ENCODE measurements at places on chromosomes 3 and 15.

DNA sequence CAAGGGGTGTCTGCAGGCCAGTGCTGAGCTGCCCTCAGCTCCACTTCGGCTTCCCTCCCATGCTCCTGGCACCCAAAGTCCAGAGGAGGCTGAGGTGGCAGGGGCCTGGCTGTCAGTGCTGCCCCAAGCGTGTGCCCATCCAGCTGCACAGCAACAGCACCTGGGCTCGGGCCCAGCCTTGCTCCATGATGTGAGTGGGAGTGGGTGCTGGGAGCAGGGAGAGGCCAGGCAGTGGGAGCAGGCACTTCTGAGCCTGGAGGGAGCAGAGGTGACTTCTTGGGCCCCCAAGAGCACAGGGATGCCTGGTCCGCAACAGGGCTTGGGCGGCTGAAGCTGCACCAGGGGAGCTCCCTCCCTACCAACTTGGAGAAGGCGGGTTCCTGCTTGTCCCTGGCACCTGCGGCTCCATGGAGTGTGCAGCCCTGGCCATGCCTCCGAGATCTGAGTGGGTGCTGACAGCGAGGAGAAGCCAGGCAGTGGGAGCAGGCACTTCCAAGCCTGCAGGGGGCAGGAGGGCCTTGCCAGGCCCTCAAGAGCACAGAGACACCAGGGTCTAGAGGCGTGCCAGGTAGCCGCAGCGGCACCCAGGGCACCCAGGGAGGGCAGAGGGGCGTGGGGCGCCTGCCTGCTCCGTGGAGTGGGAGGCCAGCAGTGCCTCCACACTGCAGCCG lies 366.7 kb upstream of the SGO1 start:
- no peak for DNase-seq

DNA sequence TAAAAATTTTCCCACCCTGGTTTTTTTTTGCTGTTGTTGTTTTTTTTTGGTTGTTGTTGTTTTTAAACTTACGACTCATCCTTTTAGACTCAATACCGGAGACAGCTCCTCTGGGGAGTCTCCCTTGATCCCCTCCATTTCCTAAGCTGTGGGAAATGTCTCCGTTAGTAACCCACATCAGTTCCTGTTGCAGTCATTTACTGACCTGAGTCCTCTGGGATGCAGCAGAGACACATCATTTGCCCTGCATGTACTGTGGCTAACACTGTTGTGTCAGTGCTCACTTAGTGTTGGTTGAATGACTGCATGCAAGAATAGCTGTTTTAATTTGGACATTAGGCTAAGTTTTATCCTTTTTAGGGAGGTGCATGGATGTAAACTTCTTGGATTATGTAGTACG lies 83.8 kb downstream of the MBNL1 start:
- no peak for DNase-seq

GRCh38 chr3:188573956-188574355 lies 420.0 kb downstream of the LPP start:
- no peak for DNase-seq

DNA sequence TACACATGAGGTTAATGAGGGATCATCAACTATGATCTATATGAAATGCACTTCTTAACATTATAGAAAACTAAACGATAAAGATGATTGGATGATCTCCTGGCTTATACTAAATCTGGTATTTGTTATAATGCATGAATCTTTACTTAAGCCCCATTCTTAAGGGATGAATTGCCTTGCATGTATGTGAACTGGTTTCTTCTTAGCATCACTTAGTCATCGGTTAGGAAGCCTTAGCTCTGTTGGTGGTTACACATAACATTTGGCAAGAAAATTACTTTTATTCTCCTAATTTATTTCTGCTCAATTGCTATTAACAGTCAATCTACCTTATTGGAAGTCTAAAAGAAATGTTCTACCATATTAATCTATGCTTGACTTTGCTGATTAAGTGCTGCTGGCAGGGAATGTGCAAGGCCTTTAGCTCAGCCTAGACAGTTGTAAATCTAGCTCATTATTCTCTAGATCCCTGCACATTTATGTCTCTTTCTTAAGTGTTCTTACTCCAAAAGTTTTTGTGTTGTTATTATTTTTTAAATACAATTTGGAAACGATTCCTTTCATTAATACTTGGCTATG lies 356.0 kb downstream of the ZPLD1 start:
- DNase-seq: no peak

DNA sequence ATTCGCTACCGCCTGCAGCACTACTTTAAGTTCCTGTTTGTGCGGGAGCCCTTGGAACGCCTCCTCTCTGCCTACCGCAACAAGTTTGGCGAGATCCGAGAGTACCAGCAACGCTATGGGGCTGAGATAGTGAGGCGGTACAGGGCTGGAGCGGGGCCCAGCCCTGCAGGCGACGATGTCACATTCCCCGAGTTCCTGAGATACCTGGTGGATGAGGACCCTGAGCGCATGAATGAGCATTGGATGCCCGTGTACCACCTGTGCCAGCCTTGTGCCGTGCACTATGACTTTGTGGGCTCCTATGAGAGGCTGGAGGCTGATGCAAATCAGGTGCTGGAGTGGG lies 995 bp downstream of the CHST14 start:
- DNase-seq: no peak

DNA sequence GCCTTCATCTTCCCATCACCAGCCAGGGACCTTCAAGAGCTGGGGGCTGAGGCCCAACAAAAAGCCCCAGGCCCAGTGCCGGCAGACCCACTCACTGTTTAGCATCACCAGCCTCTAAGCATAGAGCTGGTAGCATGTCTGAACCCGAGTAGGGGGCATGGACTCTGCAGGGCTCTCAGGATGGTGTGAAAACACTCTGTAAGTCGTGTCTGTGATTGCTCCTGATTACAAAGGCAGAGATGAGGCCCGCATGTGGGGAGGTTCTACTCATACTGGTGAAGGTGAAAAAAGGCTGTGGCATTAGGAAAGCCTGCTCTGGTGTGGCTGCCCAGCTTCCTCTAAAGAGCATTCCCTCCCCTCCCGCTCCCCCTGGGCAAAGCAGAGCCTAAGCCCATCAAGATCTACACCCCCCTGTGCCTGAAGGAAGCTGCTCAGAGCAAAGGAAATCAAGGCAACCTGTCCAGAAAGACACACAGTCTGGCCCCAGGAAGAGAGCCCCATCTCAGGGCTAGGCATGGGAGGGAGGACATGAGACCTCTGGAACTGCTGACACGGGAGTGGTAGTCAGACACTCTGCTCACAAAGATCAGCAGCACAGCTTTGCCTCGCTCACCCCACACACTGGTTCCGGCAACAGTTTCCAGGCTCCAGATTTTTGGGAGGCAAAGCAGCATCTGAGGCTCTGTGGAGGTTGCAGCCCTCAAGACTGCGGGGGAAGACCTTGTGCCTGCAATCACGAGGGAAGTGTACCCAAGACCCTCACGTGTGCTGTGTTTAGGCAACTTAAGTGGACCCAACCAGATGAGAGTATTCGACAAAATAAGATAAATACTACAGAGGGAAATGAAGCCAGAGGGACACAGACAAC lies 36.7 kb downstream of the CCDC12 start:
- no peak for DNase-seq

- no peak for DNase-seq
Observed at GRCh38 chr15:95911570-95912279, 418.8 kb upstream of the NR2F2 start.

DNA sequence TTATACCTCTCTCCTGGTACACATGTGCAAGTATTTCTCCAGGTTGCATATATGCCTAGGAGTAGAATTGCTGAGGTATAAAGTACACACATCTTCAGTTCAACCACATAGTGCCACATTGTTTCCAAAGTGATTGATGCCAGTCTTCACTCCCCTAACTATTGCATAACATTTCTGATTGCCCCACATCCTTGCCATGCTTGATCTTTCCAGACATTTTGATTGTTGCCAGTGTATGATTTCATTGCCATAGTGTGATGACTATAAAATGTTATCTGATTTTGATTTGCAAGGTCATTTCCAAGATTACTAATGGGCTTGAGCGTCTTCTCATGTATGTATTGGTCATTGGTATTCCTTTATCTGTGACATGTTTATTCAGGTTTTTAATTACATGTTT lies 61.1 kb upstream of the MLF1 start:
- no peak for DNase-seq

DNA sequence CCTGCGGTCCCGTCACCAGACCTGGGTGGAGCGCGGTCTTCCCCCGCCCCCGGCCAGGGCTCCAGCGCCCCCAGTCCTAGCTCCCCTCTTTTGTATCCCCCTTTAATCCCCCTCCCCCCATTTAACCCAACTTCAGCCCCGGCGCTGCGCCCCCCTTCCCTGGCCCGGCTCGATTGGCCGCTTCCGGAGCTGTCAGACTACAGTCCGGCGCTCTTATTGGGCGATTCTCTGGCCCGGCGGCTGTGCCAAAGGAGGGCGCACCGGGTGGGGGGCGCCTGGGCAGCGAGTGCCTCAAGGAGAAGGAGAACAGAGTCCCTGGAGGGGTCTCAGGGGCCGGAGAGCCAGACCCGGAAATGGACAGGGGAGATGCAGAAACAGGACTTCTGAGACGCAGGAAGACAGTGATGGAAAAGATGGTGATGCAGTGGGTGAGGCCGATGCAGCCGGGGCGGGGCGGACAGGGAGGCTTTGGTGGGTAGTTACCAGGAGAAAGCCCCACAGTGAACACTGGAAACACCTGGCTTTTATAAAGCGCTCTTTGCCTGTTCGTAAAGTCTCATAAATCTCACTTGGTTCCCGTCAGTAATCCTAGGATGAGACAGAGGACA lies 1.2 kb upstream of the ADCY5 start:
- no peak for DNase-seq

GRCh38 chr3:153426803-153427202 lies 264.8 kb downstream of the RAP2B start:
- DNase-seq: peak; percentile 8

DNA sequence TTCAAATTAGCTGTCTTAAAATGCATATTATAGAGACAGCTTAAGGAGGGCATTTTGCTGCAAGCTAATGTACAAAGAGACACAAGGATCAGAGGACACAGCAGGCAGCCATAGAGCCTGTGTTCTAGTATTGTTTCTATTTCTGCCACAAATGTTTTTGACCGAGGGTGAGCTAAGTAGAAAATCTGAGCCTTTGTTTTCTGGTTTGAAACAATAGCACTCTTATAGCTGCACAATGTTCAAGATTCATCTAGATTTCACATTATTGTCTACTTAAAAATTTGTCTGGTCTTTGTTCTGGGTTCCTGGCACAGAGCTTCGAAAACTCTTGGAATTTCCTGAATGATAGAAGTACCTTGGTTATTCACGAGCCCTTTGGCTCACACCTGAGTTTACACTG lies 40.0 kb upstream of the TUSC7 start:
- DNase-seq: no peak

- DNase-seq: no peak
Observed at GRCh38 chr3:197424674-197425484, 126.5 kb upstream of the DLG1 start.

- peak; percentile 99 for DNase-seq
Observed at GRCh38 chr15:71294911-71295602, 179.8 kb downstream of the THSD4 start.

All from epithelial cell of prostate (primary cell).